ENCODE measurements at places on chromosomes 6 and 20. TPM values are rescaled to one million over a fixed set of nuclear protein-coding genes. Genes with fewer than 3 reads are reported as not detected.

The CRISP3 gene
- total RNA-seq = 120 TPM

The ISM1 gene
- total RNA-seq = 0.81 TPM

The ERVFRD-1 gene
- total RNA-seq = not detected

DNA sequence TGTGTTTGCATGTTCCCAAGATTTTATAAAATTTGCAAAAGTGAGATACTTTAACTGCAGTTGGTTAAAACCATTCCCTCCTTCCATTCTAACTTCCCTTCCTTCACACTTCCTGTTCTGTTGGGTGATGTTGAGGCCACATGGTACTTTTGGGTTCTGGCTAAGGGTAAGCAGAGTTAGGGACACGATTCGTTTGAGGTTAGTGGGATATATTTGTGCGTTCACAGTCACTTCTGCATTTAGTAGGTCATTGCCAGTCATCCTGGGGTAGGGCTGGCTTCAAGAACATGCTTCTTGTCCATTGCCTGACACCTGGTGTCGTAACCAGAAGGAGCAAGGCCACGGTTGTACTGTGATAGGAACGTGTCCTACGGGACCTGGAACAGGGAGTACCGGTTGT, 340.1 kb downstream of the ZFAND3 start:
- DNase-seq = no peak

DNA sequence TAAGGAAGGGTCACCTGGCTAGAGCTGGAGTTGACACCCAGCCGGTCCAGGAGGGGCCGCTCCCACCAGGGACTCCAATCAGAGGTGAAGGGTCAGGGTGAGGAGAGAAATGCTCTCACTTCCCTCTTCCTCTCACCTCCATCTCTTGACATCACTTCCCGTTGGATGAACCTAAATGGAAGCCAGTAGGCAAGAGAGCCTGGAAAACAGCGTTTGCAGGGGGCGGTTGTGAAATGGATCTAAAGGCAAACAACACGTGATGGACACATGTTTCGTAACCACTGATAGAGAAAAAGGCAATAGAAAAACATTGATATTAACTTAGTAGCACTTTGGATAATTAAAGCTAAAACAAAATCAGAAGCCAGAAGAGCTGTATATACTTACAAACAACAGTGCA, 105.6 kb upstream of the FOXA2 start:
- DNase-seq = no peak

Data from type B pancreatic cell (in vitro differentiated cells).